ENCODE measurements at places on chromosomes 4 and X.
A peak's percentile ranks its signal among the peaks of the same experiment; 100 is the strongest.

DNA sequence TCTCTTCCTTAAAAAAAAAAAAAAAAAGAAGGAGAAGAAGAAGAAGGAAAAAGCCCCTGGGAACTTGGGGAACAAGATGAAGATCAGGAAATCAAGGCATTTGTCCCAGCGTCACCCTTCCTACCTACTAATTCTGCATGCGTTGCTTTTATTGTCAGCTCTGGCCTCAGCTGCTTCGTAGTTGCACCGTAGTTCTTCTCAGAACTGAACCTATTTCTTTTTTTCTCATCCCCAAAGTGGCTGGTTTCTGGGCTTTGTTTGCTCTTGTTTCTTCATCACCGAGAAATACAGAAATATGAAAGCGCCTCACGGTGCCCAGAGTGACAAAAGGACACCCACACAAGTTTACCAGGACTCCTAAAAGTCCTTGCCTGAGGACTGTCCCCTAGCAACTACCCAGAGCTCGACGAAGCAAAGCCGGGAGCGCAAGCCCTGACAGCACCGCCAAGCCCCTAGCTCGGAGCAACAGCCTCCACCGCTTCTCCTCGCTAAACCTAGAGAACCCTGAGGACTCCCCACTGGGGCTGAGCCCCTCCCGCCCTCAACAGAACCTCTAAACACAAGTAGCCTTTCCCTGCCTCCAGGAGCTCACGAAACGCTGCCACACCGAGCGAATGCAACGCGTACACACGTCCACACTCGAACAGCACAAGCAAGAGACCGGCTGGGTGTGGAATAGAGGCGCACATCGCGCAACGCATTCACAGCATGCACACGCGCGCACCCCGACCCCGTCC is 710 bp downstream of the PRKG2 start:
- no peak for DNase-seq

DNA sequence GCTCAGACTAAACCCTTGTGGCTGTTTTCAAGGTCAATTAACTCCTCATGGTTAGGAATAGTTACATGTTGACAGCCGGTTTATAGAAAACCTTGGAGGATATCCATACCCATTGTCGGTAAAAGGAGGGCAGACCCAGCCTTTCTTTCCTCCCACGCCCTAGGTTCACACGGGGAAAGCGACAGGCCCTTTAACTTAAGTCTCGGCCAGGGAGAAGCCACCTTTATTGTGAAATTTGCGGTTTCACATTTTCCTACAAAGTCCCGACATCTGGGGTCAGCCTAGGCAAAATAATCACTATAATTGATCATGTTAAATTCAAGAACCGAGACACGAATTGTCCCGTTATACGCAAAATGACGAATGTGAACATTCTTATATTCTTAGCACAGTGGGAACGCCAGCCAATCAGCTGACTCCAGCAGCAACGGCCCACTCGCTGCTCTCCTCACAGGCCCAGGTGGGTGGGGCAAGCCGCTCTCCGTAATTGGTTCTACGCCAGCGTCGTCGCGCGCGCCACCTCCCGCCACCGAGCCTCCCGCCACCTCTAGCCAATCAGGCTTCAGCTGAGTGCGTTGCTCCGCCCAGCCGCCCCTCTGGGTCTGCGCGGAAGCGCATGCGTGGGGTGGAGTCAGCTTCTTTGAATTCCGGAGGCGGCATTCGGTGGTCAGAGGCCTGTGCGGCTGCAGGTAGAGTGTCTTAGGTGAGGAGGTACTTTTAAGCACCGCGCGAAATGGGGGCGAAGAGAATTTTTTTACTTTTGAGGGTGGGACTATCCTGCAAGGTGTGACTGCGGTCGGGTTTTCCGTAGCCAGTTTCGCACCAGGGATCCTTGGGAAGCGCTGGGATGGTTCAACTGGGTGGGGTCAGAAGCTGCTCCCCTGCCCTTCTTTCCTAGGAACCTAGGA is at the start of gene CENPI:
CENPI (plus strand) TSS at position 659 of the 908 bp plus-strand sequence. CDS start 2,867 bp downstream, outside the sequence.
- peak; percentile 87 for DNase-seq

DNA sequence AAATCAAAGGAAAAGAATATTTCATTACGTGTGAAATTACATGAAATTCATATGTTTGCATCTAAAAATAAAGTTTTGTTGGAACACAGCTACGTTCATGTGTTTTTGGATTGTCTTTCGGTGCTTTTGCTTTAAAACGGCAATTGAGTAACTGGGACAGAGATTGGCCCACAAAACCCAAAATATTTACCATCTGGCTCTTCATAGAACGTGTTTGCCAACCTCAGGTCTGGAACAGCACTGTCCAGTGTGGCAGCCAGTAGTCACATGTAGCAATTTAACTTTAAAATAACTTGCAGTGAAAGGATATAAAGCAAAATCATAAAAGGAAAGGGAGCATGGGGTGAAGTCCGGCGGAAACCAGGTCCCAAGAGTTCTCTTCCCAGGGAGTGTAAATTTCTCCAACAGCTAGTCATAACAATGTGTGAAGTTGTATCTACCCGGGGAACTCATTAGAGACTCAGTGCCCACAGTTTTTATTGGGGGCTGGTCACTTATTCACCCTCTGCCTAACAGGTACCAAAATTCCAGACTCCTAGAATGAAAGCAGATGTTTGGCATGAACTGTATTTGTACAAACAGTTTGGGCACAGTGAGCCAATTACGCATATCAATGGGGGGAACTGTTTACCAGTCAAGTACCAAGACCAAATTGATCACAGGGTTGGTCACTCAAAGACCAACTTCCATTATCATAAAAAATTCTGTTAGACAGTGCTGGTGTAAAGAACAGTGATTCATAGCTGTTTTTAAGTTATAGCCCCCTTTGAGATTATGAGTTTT is 10.3 kb downstream of the OCIAD1 start:
- no peak for DNase-seq

GRCh38 chr4:41505161-41505661 is 32.7 kb upstream of the LIMCH1 start:
- DNase-seq, result no peak

DNA sequence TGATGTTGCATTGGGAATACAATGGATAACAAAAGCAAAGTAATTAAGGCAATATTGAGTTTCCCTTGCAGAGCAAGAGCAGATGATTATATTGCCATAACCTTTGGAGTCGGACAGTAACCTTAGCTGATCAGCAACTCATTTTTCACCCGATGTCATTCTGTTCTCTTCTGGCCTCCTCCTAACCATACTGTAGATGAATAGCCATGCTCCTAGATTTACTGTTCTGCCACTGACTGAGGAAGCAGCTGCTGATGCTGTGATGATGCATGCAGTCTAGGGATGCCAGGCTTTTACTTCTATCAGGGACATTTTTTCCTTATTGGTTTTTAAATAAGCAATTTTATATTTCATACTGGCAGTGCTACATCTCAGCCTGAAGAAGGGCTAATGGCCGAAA is 443.9 kb downstream of the GPAT3 start:
- no peak for DNase-seq

DNA sequence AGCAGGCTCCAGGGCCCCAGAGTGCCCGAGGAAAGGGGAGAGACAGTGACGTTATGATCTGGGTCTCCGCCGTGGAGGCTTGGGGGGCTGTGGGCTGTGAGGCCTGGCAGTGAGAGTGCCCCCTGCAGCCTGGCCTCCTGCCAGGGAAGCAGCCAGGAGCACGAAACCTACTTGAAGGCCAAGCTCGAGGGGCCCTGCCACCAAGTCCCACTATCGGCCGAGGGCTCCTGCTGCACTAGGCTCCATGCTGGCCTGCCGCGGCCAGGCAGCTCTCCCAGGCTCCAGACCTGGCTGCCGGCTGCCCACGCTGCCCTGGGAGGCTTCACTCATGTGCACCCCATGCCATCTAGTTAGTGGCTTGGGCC is 18.7 kb downstream of the FLNA start:
- no peak for DNase-seq

DNA sequence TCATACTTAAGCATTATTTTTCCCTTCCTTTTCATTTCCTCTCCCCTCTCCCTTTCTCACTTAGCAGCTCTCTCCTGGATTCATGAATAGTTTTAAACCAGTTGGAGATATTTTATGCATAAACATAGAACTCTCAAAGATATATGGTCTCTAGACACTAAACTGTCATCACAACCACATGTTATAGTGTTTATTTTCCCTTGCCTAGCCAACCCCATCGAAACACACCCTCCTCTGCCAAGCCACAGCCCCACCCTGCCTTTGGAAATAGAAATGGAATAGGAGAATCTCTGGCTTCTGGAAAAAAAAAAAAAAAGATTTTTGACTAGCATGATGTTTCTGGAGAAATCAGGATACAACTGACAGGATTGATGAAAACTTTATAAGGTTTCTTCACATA is 64.8 kb upstream of the RBPJ start:
- no peak for DNase-seq

- DNase-seq, result no peak
Observed at GRCh38 chr4:127307996-127308395, 324.8 kb upstream of the INTU start.

DNA sequence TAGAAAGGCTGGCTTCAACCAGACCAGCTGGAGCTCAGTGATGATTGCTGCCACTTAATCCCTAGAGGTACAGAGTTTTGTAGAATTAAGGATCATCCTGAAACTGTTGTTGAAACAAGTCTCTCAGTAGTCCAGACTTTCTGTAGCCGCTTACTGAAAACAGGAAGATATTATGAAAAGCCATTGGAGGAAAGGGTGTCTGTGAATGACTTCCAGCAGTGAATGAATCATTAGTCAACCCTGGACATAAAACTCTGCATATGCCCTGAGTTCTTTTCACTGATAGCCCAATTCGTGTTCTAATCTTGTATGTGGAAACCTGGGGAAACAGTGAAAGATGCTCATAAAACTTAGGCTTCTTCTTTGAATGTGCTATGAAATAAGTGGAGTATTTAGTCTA is 14.8 kb downstream of the HOPX start:
- no peak for DNase-seq

DNA sequence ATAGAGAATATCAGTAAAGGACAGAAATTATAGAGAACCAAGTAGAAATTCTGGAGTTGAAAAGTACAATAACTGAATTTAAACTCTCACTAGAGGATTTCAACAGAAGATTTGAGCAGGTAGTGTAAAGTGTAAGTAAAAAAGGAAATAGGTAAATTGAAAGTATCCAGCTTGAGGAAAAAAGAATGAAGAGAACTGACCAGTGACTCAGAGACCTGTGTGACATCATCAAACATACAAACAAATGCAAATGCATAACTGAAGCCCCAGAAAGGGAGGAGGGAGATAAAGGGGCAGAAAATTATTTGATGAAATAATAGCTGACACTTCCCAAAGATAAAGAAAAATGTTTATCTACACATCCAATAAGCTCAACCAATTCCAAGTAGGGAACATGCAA is 8.3 kb upstream of the SPON2 start:
- no peak for DNase-seq

DNA sequence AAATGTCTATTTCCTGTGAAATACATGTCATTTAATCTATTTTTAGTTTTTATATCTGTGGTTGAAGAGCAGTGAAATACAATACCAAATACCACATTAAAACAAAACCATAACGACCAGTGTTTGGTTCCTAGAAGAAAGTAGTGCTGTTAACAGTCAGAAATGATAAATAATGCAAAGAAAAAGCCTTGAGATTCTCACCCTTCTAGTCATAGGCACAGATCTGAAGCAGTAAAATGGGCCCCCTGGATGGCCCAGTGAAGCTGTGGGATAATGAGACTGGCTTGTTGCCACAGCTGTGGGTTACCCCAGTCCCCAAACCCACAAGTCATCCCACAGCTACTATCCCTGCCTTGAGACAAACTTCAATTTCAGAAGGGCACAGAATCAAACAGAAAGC is 137.3 kb upstream of the RPL34 start:
- DNase-seq, result no peak

DNA sequence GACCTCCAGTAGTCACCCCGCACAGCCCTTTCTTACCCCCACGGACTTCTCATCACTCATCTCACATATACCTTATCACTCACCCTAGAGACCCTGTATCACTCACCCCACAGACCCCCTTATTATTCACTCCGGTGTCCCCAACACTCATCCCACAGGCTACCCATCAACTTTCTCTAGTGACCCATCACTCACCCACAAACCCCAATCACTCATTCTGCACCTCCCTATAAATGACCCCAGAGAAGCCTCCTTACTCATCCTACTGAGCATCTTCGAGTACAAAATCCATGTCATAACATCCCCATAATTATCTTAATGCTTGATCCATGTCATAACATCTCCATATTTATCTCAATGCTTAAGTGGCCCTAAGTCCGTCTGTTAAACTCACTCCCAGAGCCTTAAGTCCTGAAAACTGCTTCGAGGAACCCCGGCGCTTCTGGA is 934 bp downstream of the ZNF41 start:
- no peak for DNase-seq

DNA sequence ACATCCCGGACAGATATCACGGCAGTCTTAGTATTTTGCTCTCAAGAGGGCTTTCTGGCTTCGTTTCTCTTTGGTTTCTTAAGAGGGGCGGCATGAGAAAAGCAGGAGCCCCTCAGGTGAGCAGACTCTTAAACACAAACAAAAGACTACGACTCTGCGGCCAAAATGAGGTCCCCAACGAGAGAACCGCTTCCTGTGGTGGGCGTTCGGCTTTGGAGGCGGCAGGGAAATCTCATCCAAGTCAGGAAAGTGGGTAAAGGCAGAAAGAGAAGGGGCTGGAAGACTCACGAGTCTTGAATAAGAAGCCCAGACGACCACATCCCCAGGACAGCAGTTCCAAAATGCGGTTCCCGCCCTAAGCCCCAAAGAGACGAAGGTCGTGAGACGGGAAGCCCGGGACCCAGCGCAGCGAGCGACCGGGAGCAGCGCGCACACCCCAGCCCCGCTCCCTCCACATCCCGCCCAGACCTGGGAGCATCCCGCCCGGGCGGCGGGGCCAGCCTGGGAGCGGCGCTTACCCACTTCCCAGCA is 409 bp downstream of the UGDH start:
- DNase-seq, result peak; percentile 3

GRCh38 chrX:154046031-154046781 is 26.5 kb upstream of the IRAK1 start:
- DNase-seq, result no peak

DNA sequence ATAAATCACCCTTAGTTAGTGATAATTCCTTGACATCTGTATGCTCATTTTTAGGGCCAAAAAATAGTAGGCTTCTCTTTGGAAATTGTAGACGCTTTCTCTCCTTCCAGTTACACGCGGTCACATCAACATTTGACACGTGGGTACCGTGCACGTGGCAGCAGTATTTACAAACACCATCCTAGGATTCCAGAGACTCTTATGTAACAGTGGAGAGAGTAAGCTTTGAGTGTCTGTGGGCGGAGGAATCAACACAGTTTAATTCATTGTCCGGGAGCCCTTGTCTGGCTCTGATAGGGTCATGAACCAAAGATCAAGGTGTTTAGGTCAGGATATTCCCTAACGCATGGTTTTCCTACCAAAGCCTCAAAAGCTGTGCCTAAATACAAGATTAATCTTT is 12.2 kb downstream of the TET2 start:
- no peak for DNase-seq

GRCh38 chrX:42023122-42023521 is 99.8 kb upstream of the CASK start:
- DNase-seq, result no peak

DNA sequence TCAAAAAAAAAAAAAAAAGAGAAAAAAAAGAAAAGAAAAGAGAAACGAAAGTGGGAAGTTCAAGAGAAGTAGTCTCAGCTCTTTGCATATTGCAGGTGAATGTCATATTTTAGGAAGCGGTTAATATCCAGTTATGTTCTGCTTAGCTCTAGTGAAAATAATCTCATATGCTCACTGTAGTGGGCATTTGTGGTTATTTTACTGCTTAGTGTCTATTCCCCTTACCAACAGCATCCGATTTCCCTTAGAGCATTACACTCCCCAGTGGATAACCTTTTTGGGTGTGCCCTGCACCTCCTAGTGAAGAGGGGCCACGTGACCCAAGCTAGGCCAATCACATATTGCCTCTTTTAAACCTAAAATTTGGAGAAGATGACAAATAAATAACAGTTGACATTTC is 111.2 kb upstream of the ZNF827 start:
- DNase-seq, result no peak
